ENCODE measurements at places on chromosomes 16 and 17.

- no peak for DNase-seq
Observed at GRCh38 chr16:2962334-2963073, 1.6 kb upstream of the KREMEN2 start.

DNA sequence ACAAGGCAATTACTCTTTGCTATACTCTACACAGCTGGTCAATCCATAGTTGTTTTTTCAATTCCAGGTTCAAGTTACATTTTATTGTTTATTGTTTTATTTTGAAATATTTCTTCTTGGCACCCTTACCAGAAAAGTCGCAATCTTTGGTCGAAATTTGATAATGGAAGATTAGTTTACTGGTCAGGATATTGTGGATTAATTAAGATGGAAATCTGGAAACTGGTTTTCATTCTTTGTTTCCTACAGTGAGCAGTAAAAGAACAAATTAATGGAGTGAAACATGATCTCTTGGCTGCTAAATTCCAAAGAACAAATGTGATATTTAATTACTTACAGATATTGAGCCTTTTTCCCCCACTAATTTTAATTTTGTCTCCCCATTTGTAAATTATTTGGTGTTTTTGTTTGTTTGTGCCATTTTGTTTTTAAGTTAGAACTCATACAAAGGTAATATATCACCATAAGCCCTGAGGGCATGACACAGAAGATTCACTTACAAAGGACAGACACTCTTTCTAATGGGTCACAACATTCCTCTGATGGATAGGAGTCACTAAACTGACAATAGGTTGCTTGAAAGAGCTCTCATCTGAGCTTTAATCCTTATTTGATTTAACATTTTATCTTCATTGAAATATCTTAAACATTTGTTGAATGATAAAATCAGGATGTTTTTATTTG lies 700.2 kb downstream of the KCNJ2 start:
- DNase-seq, result peak; percentile 9

- no peak for DNase-seq
Observed at GRCh38 chr17:1264196-1264595, 6.0 kb upstream of the BHLHA9 start.

DNA sequence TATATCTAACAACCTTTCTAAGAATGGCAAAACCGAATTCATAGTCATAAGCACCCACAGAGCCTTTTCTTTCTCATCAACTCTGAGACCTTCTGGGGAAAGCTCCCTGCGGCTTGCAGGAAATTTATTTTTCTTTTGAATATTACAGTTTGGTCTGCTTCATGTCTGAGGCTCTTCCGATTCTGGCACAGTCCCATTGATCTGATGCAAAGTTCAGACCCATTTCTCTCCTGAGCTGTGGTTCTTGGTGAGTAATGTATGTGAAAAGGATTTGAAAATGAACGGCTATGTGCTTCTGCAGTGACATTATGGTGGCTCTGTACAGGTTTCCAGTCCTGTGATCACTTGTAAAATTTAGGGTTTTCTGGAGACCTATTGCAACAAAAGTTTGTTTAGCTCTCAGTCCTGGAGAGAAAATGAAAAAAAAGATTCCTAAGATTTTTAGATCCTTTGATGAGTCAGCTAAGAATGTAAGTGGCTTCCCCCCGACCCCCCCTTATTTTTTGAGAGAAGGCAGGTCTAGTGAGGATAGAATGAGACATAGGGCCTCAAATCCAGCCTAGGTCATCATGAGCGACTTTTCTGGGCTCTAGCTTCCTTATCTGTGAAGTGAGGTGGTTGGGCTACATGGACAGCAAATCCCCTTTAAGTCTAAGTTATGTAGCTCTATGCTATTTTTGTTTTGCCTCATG lies 4.6 kb downstream of the GAN start:
- no peak for DNase-seq

- no peak for DNase-seq
Observed at GRCh38 chr16:11561856-11562255, 24.9 kb downstream of the LITAF start.
